ENCODE measurements at places on chromosomes 13 and 19.

- DNase-seq, result no peak
These were observed 239.2 kb upstream of the RFC3 start for GRCh38 chr13:33578786-33579185.

DNA sequence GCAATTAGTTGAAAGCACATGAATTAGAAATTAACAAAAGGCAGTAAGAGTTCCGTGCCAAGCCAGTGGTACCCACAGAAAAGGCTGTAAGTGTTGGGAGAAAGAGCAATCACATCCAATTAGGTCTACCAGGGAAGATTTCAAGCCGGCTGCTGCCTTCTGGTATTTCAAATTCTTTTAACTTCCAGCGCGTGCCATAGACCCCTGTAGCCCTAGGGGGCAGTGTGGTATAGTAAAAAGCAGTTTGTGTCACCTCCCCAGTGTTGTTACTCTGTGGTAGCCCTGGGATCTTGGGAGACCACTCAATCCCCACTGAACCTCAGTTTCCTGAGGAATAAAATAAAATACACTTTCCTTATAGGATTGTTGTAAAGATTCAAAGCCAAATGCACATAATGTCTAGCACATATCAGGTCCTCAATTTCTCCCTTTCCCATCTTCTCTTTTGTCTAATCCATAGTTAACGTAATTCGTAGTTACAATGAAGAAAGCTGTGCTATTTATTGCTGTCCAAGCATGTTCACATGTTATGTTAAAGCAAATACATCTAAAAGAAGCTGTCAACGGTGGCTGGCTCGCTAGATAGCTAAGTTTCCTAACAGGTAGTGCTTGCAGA, 230.2 kb downstream of the TDRD3 start:
- no peak for DNase-seq

- DNase-seq, result no peak
These were observed 161.5 kb downstream of the MZT1 start for GRCh38 chr13:72565893-72566292.

GRCh38 chr13:32682740-32683139, 96.5 kb downstream of the PDS5B start:
- no peak for DNase-seq

GRCh38 chr19:55695511-55696290, 20.7 kb downstream of the EPN1 start:
- no peak for DNase-seq

- DNase-seq, result no peak
These were observed 10.6 kb downstream of the KHSRP start for GRCh38 chr19:6413721-6414643.

DNA sequence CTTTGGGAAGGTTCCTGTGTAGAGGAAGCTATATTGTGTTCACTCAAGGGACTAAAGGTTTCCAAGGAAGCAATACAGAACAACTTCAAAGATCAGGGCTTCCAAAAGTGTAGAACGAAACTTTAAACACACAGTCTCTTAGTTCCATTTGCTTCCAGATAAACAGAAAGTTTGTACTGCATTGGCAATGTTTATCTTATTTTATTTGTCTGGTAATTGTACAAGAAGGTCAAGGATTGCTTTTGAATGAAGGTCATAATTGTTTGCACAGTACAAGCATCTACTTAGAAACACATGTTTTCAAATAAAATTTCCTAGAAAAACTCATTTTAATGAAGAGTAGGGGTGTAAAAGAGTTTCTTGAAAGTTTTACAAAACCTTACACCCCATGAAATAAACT, 712.7 kb upstream of the SGCG start:
- DNase-seq, result no peak

DNA sequence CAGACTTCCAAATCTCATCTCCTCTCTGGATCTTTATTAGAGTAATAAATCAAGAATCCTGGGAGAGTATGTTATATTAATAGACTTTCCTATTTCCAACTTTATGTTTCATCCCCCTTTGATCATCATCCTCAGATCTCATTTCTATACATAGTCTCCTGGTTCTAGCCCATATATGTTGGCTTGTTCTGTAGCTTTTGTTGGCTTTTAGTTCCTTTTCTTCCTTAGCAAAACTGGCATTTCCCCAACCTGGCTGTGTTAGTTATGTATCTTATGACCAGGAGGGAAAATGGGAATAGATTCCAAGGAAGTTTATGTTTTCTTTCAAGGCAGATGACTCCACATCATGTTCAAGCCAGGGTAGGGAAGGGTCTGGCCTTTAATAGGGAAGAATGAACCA, 2464.5 kb downstream of the PCDH9 start:
- no peak for DNase-seq

DNA sequence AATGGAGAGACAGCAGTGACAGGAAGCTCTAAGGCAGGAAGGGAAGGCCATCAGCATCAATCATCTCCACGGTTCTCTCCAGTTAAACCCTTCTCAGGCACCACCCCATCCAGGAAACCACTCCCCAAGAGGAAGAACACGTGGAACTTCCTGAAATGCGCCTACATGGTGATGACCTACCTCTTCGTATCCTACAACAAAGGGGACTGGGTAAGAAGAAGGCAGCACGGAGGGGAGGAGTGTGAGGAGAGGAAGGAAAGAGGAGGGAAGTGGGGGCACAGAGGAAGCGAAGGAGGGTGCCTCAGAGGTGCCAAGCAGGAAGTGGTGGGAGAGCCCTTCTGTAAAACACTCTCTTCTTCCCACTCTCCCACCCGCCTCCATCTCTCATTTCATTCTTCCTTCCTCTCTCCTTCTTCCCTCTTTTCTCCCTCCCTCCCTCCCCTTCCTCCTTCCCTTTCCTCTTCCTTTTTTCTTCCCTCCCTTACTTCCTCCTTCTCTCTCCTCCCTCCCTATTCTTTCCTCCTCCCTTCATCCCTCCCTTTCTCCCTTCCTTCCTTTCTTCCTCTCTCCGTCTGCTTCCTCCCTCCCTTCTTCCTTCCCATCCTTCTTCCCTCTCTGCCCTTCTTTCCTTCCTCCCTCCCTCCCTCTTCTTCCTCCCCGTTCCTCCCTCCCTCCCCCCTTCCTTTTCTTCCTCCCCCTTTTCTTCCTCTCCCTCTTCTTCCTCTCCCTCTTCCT, 12.6 kb downstream of the ZSCAN5A start:
- no peak for DNase-seq

DNA sequence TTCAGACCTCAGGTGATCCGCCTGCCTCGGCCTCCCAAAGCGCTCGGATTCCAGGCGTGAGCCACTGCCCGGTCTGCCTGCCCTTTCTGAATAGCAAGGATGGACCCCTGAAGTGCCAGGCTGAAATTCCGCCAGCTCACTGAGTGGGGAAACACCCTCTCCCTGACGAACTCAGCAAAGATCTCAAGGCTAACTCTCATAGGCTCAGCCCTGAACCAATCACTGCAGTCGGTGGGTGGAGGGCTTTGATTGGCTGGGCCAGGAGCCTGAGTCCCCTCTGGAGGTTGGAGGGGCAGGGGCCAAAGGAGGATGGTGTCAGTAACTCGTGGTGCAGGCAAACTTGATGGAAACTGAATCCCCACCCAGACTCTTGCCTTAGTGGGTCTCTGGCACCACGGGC, 11.2 kb upstream of the COMP start:
- no peak for DNase-seq

DNA sequence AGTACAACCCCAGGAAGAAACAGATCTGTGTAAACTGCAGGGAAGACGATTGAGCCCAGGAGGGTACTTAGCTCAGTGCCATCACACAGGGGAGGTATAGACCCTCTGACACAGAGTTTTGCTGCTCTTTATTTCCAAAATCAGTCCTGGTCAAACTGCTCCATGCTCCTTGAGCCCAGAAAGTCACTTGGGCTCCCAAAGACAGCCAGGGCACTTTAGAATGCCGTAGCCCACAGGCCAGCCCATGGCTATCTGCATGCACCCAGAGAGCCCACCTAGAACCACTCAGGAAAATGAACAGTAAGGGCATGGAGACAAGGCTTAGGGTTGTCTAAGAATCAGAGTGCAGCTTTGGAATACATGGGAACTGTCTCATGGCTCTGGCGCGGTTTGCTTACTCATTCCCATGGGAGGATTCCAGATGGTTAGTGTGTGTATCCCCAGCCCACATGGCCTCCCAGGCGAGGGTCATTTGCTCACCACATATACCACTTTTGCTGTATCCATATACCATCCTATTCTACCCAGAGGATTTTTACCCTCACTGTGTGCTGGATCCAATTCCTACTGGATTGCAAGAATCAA, 14.7 kb upstream of the PDCD5 start:
- no peak for DNase-seq

- DNase-seq, result no peak
These were observed 102.2 kb upstream of the IPO5 start for GRCh38 chr13:97851269-97851668.

- DNase-seq, result no peak
These were observed 45.3 kb downstream of the SLC7A9 start for GRCh38 chr19:32824191-32824751.

DNA sequence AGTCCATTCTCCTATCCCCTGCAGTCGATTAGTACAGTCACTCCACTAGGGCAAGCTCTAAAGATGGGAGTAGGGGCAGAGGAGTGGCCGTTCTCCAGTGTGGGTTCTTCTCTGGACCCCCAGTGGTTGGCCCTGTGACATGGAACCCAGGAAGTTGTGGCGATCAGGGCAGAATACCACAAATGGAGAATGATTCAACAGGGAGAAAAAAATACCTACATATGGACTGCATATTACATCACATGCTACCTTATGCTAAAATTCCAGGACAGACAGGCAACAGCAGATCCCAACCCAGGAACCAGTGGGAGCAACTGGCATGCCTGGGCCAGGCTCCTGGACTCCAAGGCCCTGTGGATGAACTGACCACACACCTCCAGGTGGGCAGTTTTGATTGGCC, 20.4 kb downstream of the POU2F2 start:
- no peak for DNase-seq

- DNase-seq, result no peak
These were observed 1105.1 kb downstream of the OLFM4 start for GRCh38 chr13:54133746-54134145.

GRCh38 chr19:55446060-55446459, 3.0 kb upstream of the SHISA7 start:
- DNase-seq, result no peak
